HCEC 1CT (cell line): ENCODE measurements at places on chromosomes 5 and 9.
A peak's percentile ranks its signal among the peaks of the same experiment; 100 is the strongest.

DNA sequence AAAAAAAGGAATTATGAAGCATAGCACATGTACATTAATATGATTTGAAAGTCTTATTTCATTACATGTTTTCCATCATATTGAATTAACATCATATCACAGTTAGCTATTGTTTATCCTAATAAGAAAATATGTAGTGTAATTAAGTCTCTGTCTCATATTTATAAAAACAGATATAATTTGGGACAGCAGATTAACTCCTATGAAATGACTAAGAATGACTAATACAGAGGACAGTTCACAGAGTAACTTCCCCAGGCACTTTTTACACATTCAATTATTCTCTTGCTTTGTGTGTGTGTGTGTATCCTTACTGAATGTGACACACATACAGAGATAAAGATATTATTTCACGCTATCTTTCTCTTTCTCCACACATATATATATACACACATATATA is 2400.9 kb upstream of the C9orf72 start:
- DNase-seq, result no peak

DNA sequence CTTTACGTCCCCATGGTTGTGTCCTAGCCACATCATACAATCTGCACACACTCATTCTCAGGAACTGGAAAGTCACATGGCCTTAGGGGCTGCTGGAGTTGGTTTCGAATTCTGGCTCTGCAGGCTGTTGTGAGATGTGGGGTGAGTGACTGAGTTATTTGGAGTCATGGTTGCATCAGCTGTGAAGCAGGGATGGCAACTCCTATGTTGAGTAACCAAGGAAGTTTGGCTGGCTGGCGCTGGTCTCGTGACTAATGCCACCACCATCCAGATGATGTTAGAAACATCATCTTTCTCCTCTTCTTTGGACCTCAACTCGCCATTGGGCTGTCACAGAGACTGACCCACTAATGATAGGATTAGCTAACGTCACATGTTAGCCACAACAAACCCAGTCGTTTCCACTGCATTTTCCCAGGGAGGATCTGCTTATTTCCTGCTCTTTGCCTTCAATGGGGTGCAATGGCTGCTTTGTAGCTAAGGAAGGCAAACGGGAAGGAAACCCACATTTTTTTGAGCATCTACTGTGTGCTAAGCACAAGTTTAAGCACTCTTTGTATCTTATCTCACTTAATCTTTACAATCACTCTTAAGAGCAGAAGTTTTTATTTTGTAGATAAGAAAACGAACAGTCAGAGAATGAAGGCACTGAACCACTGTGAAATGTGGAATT is 78.1 kb upstream of the UBTD2 start:
- peak; percentile 99 for DNase-seq

DNA sequence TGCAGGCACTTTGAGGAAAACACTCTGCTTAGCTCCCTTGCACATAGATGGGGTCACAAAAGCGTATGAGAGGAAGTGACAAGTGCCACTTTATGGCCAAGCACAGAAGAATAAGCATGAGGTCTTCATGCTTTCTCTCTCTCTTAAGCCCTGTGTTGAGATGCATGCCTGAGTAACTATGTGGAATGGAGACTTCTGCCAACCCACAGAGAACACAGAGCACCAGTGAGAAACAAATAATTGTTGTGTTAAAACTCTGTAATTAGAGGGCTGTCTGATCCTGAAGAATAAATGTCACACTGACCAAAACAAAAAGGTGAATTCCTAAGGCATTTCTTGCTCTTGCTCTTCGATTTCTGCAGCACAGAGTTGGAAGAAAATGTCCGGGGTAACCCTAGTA is 488.5 kb downstream of the CTNND2 start:
- no peak for DNase-seq

- no peak for DNase-seq
Observed at GRCh38 chr9:18237776-18238175, 236.2 kb upstream of the ADAMTSL1 start.

- no peak for DNase-seq
Observed at GRCh38 chr5:95090774-95091173, 194.1 kb downstream of the MCTP1 start.

DNA sequence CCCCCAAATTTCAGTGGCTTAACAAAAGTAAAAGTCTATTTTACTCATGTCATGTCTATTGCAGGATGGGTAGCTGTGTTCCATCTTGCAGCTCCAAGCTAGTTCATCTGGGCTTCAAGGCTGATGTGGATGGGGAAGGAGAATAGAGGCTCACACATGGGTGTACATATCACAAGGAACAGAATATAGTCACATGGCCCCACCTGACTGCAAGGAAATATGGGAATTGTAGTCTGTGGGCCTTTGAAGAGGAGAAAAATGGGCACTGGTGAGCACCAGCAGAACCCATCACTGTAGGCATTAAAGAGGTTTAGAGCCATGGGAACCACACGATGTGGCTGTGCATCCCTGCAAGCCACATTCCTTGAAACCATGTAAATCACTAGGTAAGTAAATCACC is 17.9 kb upstream of the TRIO start:
- DNase-seq, result no peak

GRCh38 chr9:122005597-122005996 is 87.5 kb downstream of the TTLL11 start:
- DNase-seq, result peak; percentile 30

DNA sequence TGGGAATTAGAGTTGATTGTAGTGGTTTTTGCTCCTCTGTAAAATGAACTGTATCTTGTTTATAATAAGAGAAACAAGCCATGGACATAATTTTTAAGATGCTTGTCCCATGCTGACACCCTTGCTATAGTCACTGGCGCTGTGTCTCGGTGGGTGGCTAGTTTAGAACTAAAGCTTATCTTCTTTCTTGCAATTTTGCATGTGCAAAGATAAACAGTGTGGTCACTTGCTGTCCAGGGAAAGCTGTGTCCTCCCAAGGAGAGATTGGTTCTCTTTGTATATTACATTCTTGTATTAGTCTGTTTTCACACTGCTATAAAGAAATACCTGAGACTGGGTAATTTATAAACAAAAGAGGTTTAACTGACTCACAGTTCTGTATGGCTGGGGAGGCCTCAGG is 143.8 kb downstream of the MELK start:
- DNase-seq, result no peak

- no peak for DNase-seq
Observed at GRCh38 chr5:418162-419121, 24.5 kb upstream of the EXOC3 start.

DNA sequence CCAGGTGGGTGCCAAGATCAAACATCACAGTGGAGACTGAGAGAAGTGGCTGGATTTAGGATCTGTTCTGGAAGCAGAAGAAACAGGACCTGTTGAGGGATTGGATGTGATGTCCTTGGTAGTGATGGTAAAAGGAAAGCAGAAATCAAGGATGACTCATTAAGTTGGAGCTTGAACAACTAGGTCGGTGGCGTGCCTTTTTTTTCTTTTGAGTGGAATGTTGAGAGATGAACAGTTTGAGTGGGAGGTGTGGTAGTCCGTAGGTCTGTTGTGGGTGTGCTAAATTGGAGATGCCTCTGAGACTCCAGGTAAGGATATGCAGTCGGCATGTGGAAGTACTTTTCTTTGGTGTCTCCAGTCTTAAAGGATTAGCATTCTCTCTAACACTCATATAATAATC is 92.1 kb upstream of the IL12B start:
- no peak for DNase-seq

GRCh38 chr5:41406424-41406823 is 104.0 kb downstream of the PLCXD3 start:
- DNase-seq, result no peak

GRCh38 chr5:75963554-75963953 is 119.6 kb upstream of the SV2C start:
- DNase-seq, result no peak

GRCh38 chr5:171945066-171945465 is 61.4 kb downstream of the FBXW11 start:
- DNase-seq, result peak; percentile 45

- no peak for DNase-seq
Observed at GRCh38 chr5:178677429-178677828, 50.6 kb upstream of the CLK4 start.

- no peak for DNase-seq
Observed at GRCh38 chr5:72834924-72835323, 18.5 kb downstream of the TNPO1 start.

DNA sequence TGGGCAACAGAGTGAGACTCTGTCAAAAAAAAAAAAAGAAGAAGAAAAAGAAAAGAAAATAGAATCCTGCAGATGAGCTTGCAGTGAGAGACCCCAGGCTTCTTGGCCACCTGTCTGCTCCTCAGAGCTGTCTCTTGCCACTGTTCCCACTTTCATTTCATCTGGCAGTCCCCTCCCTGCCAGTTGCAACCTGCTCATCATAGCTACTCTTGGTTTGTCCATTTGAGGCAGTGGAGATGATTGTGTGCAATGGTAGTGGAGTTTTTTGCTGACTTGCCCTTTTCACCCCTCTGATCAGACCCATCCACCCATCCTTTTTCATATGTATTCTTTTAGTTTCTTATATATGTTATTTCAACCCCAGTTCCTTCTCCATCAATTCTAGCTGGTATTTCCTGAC is 28.7 kb downstream of the ANKRD33B start:
- no peak for DNase-seq

- DNase-seq, result peak; percentile 75
Observed at GRCh38 chr5:16889972-16890519, 46.0 kb downstream of the MYO10 start.

GRCh38 chr9:15155826-15156225 is 151.2 kb downstream of the TTC39B start:
- DNase-seq, result no peak

- peak; percentile 90 for DNase-seq
Observed at GRCh38 chr5:80399526-80400239, 8.2 kb upstream of the ZFYVE16 start.

DNA sequence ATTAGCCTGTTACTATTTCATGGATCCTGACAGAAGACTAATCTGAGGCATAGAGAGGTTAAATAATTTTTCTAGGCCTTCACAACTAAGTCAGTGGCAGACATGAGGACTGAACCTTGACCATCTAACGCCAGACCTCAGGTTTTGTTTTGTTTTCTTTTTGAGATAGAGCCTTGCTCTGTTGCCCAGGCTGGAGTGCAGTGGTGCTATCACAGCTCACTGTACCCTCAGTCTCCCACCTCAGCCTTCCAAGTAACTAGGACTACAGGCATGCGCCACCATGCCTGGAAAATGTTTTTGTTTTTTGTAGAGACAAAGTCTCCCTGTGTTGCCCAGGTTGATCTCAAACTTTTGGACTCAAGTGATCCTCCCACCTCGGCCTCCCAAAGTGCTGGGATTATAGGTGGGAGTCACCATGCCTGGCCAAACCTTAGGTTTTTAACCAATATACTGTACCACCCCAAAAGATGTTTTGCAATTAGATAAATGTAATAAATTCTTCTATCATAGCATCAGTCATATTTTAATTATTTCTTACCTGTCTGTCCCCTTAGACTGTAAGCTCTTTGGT is 35.4 kb downstream of the ERCC6L2 start:
- no peak for DNase-seq

DNA sequence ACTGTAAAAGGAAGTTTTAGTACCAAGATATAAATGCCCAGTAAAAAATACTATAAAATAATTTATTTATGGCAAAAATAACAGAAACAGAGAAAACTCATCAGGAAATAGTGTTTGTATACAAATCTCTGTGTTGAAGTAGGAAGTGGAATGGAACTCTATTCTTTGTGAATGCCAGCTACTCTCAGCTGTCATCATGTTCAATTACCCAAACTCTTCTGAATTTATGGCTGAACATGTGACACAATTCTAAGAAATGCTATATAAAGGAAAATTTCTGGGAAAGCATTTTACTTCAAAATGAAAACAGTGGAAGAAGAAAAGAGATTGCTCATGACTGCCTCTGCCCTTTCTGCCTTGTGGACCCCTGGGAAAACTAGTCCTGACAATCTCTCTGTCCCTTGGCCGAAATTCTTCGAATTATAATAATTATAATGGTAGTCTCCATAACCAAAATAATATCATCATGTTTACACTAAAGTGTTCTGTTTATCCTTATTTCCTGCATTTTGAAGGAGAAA is 522.3 kb upstream of the ST8SIA4 start:
- peak; percentile 39 for DNase-seq

- DNase-seq, result no peak
Observed at GRCh38 chr9:129608561-129609481, 12.1 kb downstream of the C9orf50 start.

GRCh38 chr9:125549465-125549871 is 157.5 kb downstream of the MAPKAP1 start:
- no peak for DNase-seq

- DNase-seq, result peak; percentile 18
Observed at GRCh38 chr9:107875571-107875980, 386.0 kb upstream of the KLF4 start.

DNA sequence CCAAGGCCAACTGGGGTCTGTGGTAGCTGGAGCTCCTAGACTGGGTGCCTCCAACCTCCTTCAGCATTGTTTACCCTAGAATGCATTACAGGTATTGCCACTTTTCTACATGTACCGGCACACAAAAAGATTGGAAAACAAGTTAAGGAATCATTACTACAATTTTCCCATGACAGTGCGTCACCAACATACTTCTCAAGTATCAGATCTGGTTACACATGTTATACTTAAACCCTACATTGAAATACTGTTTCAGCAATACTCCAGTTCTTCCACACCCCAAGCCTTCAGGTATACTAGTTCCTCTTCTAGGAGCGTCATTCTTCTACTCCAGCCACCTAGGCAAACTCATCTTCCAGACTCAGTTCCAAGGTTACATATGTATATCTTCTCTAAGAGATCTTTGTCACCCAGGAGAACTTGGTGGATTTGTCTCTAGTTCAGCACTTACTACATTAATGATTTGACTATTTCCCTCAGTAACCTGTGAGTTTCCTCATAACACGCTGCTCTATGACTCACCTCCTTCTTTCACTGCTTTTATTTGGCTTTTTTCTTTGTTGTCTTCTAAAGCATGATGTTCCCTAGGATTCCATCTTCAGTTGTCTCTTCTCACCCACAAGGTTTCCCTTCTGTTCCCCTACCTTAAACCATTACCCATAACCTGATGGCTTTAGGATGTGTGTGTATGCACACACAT is 217.0 kb downstream of the AP3B1 start:
- no peak for DNase-seq

DNA sequence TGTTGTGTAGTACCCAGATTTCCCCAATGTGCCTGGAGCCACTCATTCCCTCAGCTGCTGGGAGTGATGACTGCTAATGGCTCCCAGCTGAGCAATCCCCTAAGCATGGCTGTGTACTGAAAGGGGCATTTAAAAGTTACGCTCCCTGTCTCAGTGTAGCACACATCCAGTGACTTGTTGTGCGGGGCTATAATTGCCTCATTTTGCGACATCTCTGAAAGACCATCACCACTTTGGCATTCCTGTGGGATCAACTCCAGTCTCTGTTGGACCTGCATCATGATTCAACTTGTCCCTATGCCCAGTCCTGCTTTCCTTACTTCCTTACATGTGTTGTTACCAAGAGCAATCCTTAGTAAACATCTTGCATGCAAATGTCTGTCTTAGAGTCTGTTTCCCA is 201.2 kb upstream of the MPDZ start:
- DNase-seq, result no peak

GRCh38 chr5:10699281-10699874 is 61.7 kb downstream of the DAP start:
- no peak for DNase-seq
